Chondrocyte (in vitro differentiated cells): ENCODE measurements at places on chromosomes 5 and 9.

DNA sequence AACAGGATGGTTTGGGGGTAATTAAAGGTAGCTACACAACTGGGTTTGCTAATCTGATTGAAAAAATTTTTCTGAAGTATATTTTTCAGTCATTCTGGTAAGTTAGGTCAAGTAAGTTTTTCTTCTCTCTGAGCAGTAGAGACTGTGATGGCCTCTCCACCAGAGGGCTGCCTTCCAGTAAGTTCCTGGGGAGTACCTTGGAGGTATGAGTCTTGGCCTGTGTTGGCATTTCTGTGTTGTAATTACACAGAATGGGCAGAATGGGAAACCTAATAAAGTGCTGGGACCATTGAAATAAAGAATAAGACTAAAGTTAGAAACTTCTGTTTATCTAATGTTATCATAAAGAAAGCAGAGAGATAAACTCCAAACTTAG is 430.8 kb downstream of the ARHGEF28 start:
- no peak for DNase-seq

GRCh38 chr5:153745778-153746395 is 255.4 kb downstream of the GRIA1 start:
- DNase-seq, result no peak

- DNase-seq, result no peak
Observed at GRCh38 chr9:83449166-83449565, 89.0 kb downstream of the FRMD3 start.

GRCh38 chr5:51181208-51181894 is 201.9 kb upstream of the ISL1 start:
- DNase-seq, result no peak

DNA sequence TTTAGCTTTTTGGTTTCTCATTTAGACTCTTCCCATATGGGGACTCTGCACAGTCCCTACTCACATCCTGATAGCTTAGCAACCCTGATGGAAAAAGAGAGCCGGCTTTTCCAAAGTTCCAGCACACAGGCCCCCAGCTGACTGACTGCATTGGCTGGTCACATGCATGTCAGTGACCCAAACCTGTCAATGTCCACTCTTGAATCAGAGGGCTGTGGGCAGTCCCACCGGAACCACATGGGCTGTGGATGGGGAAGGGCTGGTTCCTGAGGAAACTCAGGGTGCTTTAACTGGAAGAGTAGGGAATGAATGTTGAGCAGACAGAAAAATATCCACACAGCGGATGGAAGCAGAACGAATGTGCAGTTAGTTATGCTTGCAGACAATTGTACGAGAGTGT is 136.6 kb downstream of the NSG2 start:
- no peak for DNase-seq
